Body of pancreas (tissue), 4 donors: ENCODE measurements at places on chromosomes 2 and 18. TPM values are rescaled to one million over a fixed set of nuclear protein-coding genes. Genes with fewer than 3 reads are reported as not detected.

- H3K27ac ChIP-seq, result no peak overlapping the region
- DNase-seq, result no peak
- H3K4me3 ChIP-seq, result no peak overlapping the region
- no peaks in the 10 kb centered on the region for H3K4me1 ChIP-seq
Observed at GRCh38 chr2:176534798-176535466, 265.7 kb downstream of the MTX2 start.

TXNDC2 gene
- total RNA-seq, result not detected

PSMG2 gene
- 8.2 TPM for total RNA-seq

DNA sequence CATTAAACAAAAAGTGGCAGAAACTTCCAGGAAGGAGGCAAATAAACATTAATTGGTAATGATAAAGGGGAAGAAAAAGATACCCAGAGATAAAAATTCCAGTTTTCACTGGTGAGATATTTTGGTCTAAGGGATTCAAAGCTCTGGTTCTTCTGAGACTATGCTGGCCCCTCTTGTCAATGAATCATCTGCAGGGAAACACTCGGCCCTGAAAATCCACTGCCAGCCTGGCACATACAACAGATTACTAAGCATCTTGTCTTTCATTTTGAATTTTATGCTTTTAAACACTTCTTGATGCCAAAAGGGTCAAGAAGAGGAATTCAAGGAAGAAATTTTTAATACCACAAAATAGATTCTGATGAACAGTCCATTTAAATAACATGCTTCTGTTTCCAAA, 1603.8 kb upstream of the ZEB2 start:
- no peak overlapping the region for H3K4me3 ChIP-seq
- no peaks in the 10 kb centered on the region for H3K27me3 ChIP-seq
- no peak for DNase-seq
- no peaks in the 10 kb centered on the region for H3K4me1 ChIP-seq
- no peak overlapping the region for H3K27ac ChIP-seq

DNA sequence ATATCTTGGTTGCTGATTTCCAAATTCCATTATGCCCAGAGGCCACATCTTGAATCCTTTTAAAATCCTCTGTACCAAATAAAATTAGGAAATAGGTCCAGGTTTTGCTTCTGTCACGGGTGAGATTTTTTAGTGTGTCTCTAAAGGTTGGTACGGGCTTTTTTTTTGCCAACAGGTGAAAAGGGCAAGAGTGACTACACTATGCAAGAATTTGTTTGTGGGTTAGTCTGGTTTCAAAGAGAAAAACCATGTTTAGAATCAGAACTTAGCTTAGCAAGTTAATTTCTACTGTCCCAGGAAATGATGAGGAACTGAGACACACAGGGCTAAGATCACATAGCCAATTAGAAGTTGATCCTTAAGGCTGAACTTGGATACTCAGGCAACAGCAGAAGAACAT, 41.7 kb downstream of the POLR1A start:
- H3K4me1 ChIP-seq, result peaks cover 22% of the 10 kb centered on the region
- no peak for DNase-seq
- H3K4me3 ChIP-seq, result no peak overlapping the region
- no peaks in the 10 kb centered on the region for H3K27me3 ChIP-seq

DNA sequence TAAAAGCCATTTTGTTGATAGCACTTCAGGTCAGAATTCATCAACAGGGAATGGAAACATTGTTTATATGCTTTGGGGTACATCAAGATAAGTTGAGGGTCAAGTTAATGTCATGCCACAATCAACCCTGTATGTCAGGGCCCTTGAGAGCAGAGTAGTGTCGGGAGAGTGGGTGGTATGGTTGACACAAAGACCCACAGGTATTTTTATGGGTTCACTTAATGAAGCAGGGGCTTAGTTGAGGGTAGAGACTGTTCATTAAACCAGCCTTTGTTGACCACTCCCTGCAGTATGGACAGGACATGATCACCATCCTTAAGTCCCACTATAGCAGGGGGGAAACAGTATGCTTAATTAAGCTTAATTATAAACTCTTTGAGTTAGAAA, 5.7 kb downstream of the RPL37A start:
- no peak for DNase-seq
- H3K4me3 ChIP-seq, result no peak overlapping the region
- H3K4me1 ChIP-seq, result peaks cover 24% of the 10 kb centered on the region
- no peaks in the 10 kb centered on the region for H3K36me3 ChIP-seq

REG1B gene
- total RNA-seq, result 4,279 TPM

PJVK gene
- not detected for total RNA-seq

SRSF7 gene
- total RNA-seq, result 55.8 TPM

GRCh38 chr2:240813231-240813921, 6.6 kb downstream of the KIF1A start:
- no peak overlapping the region for H3K27ac ChIP-seq
- no peak overlapping the region for H3K4me3 ChIP-seq
- no peaks in the 10 kb centered on the region for H3K27me3 ChIP-seq
- H3K36me3 ChIP-seq, result no peaks in the 10 kb centered on the region

DNA sequence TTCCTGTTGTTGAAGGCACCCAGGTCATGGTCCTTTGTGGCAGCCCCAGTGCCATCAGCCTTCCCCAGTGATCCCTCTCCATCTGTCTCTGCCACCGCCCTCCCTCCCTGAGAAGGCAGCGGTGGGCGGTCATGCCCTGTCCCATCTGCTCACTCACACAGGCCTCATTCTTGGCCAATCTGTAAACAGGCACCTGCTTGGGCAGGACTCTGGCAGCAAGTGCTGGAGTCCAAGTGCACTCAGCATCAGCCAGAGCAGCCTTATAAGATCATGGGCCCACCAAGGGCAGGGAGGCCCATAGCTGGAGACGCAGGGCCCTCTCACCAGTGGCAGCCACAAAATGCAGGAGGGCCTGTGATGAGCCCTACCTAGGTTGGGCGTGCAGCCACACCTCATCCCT, 140.9 kb downstream of the TWIST2 start:
- DNase-seq, result no peak
- no peaks in the 10 kb centered on the region for H3K36me3 ChIP-seq
- H3K27me3 ChIP-seq, result no peaks in the 10 kb centered on the region

PKP4 gene
- total RNA-seq, result 50.1 TPM

- H3K4me3 ChIP-seq, result no peak overlapping the region
- H3K36me3 ChIP-seq, result peaks cover 2% of the 10 kb centered on the region
- no peak overlapping the region for H3K27ac ChIP-seq
- DNase-seq, result no peak
- H3K27me3 ChIP-seq, result no peaks in the 10 kb centered on the region
Observed at GRCh38 chr2:3326182-3326537, 51.5 kb downstream of the EIPR1 start.

SRBD1 gene
- 21.4 TPM for total RNA-seq

GRCh38 chr2:204900910-204901309, 355.6 kb downstream of the PARD3B start:
- H3K36me3 ChIP-seq, result no peaks in the 10 kb centered on the region
- no peak overlapping the region for H3K4me3 ChIP-seq
- peaks cover 12% of the 10 kb centered on the region for H3K4me1 ChIP-seq
- no peaks in the 10 kb centered on the region for H3K27me3 ChIP-seq

DNA sequence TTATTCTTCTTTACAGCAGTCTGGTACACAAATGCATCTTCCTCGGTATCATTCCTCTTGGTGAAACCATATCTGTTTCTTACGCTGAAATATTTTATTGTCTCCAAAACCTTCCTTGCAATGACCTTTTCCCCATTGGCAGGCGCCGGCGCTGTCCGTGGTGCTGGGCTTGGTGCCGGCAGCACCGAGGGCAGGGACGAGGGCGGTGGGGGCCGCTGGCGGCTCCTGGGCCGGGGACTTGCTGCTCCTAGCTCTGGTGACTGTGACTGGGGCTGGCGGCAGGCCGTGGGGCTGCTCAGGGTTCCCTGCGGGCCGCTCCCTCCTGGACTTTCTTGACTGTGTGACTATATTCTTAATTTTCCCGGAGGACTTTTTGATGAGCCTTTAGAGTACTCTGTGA, 72.5 kb downstream of the GPR39 start:
- no peak for DNase-seq
- no peak overlapping the region for H3K27ac ChIP-seq
- no peaks in the 10 kb centered on the region for H3K4me1 ChIP-seq
- no peak overlapping the region for H3K4me3 ChIP-seq
- no peaks in the 10 kb centered on the region for H3K27me3 ChIP-seq
- H3K36me3 ChIP-seq, result no peaks in the 10 kb centered on the region

- no peaks in the 10 kb centered on the region for H3K27me3 ChIP-seq
- DNase-seq, result no peak
- no peak overlapping the region for H3K27ac ChIP-seq
- no peaks in the 10 kb centered on the region for H3K36me3 ChIP-seq
- H3K4me1 ChIP-seq, result no peaks in the 10 kb centered on the region
Observed at GRCh38 chr18:9570255-9570654, 44.1 kb downstream of the PPP4R1 start.

SPATA3 gene
- total RNA-seq, result not detected

- H3K4me3 ChIP-seq, result no peak overlapping the region
- no peaks in the 10 kb centered on the region for H3K36me3 ChIP-seq
- H3K27ac ChIP-seq, result no peak overlapping the region
- peaks cover 3% of the 10 kb centered on the region for H3K4me1 ChIP-seq
- no peak for DNase-seq
Observed at GRCh38 chr2:105138643-105139042, 100.8 kb downstream of the MRPS9 start.

MPHOSPH10 gene
- total RNA-seq, result 15.0 TPM

- DNase-seq, result no peak
- no peaks in the 10 kb centered on the region for H3K27me3 ChIP-seq
- H3K27ac ChIP-seq, result no peak overlapping the region
- no peak overlapping the region for H3K4me3 ChIP-seq
- no peaks in the 10 kb centered on the region for H3K4me1 ChIP-seq
Observed at GRCh38 chr2:19671916-19672315, 229.9 kb downstream of the TTC32 start.

RAPGEF4 gene
- 22.4 TPM for total RNA-seq

GRCh38 chr18:43992741-43993140, 687.9 kb upstream of the SETBP1 start:
- no peaks in the 10 kb centered on the region for H3K27me3 ChIP-seq
- no peak for DNase-seq
- no peak overlapping the region for H3K27ac ChIP-seq
- H3K36me3 ChIP-seq, result no peaks in the 10 kb centered on the region

DNA sequence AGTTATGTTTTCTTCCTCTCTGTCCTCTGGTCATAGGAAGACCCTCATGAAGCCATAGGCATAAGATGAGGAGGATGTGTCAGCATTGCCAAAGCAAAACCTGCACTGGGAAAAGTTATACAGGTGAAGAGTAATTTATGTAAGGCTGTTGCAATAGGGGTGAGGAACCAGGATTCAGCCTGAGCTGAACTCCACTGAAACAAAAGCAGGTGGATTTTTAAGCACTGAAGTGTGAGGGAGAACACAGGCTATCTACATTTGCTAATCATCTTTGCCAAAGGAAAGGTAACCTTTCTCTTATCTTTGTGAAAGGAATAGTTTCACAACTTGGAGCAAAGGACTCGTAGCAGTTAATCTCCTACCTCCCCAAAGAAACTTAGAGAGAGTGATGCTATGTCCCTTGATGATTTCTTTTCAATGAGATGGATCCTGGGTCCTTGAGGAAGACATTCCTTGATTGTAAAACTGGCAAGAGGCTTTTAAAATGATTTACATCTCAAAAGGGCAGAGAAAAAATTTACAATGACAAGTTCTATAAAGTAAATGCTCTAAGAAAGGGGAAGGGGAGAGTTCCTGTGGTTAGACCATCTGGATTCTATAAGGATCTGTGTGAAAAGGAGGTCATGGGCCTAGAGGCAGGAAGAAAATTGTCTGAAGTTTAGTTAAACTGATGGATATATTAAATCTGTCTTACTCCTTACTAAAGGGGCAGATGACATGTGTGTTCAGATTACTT, 385.4 kb upstream of the CDH7 start:
- no peak overlapping the region for H3K27ac ChIP-seq
- no peaks in the 10 kb centered on the region for H3K4me1 ChIP-seq
- no peaks in the 10 kb centered on the region for H3K36me3 ChIP-seq
- H3K4me3 ChIP-seq, result no peak overlapping the region

DNA sequence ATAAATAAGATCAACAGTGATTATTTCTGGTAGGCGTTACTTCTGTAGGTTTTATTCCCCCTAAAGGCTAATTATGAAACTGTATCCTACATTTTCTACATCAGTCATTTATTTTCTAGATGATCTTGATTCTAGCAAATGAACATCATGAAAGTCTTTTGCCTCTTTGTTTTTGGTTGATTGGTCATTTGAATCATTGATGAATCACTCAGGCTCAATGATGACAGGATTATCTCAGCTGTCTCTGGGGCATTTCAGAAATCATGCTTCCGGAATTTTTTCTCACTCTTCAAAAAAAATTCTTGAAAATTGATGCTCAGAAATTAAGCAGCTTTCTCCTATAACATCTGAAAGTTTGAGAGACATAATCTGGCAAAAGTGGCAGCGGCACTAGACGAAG, 298.9 kb upstream of the TCF4 start:
- H3K4me1 ChIP-seq, result no peaks in the 10 kb centered on the region
- no peak overlapping the region for H3K27ac ChIP-seq
- H3K36me3 ChIP-seq, result no peaks in the 10 kb centered on the region
- no peaks in the 10 kb centered on the region for H3K27me3 ChIP-seq
- no peak overlapping the region for H3K4me3 ChIP-seq

DNA sequence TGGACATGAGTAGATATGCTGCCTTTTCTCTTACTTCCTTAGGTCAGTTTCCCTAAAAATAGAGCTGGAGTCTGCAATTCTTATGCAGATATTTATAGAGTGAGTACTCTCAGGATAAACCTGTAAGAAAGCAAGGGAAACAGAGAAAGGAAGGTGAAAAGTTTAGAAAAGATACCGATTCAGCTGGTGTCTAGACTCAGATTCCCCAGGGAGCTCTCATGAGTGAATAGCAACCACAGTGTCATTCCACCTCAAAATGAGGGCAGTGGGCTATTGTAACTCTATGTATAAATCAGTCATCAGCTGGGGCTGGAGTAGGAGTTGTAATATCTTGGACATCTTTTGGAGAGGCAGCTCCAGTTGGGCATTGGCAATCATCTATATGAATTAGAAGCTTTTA, 1485.1 kb upstream of the TMEFF2 start:
- H3K36me3 ChIP-seq, result no peaks in the 10 kb centered on the region
- no peak for DNase-seq
- H3K4me1 ChIP-seq, result no peaks in the 10 kb centered on the region
- H3K4me3 ChIP-seq, result no peak overlapping the region
- no peaks in the 10 kb centered on the region for H3K27me3 ChIP-seq

GRCh38 chr2:224248944-224249371, 152.9 kb downstream of the FAM124B start:
- no peak for DNase-seq
- H3K36me3 ChIP-seq, result no peaks in the 10 kb centered on the region
- no peaks in the 10 kb centered on the region for H3K27me3 ChIP-seq
- H3K27ac ChIP-seq, result no peak overlapping the region

GRCh38 chr2:119422360-119423107, 9.1 kb upstream of the TMEM37 start:
- H3K36me3 ChIP-seq, result no peaks in the 10 kb centered on the region
- no peak overlapping the region for H3K27ac ChIP-seq
- H3K27me3 ChIP-seq, result no peaks in the 10 kb centered on the region
- peaks cover 56% of the 10 kb centered on the region for H3K4me1 ChIP-seq

OSGEPL1 gene
- 3.9 TPM for total RNA-seq

FEV gene
- total RNA-seq, result not detected

GRCh38 chr2:179048099-179048498, 1.8 kb downstream of the CCDC141 start:
- no peaks in the 10 kb centered on the region for H3K27me3 ChIP-seq
- no peak overlapping the region for H3K4me3 ChIP-seq
- no peaks in the 10 kb centered on the region for H3K36me3 ChIP-seq
- H3K27ac ChIP-seq, result peak overlapping the region; percentile 24

GAREM2 gene
- total RNA-seq, result 1.6 TPM
